ENCODE measurements at places on chromosomes 2 and 18.

- DNase-seq, result no peak
Observed at GRCh38 chr2:28276807-28277206, 115.9 kb upstream of the FOSL2 start.

DNA sequence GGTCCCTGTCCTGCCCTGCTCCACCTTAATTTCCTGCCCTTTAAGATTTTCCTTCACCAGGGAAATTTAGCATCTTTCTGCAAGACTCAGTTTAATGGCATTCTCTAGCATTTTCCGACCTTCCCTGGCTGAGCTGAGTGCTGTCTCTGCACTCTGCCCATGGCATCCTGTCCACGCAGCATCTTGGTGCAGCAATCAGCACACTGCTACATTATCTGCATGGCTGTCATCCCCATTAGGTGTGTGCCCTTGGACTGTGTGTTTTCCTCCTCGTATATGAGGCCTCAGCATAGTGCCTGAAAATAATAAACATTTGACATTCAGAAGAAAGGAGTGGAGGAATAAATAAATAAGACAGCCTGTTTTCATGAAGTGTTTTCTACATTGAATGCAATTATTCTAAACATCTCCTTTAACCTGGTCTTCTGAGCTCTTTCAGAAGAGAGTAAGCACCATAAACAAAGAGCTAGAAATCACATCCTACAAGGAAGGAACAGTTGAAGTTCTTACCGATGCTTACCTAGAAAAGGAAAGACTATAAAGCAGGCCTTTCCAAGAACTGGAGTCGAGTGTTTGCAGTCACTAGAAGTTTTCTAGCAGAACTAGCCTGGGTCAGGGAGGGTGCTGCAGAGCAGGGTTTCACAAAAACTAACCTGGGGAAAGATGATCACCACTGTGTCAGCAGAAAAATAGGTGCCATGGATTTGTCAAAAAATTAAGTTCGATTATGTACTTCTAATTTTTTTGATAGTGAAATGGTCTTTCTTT lies 131.4 kb upstream of the ITGB6 start:
- no peak for DNase-seq

GRCh38 chr18:75162467-75162866 lies 46.5 kb downstream of the PTGR3 start:
- DNase-seq, result no peak

- peak; percentile 1 for DNase-seq
Observed at GRCh38 chr18:44598514-44598913, 82.2 kb upstream of the SETBP1 start.

DNA sequence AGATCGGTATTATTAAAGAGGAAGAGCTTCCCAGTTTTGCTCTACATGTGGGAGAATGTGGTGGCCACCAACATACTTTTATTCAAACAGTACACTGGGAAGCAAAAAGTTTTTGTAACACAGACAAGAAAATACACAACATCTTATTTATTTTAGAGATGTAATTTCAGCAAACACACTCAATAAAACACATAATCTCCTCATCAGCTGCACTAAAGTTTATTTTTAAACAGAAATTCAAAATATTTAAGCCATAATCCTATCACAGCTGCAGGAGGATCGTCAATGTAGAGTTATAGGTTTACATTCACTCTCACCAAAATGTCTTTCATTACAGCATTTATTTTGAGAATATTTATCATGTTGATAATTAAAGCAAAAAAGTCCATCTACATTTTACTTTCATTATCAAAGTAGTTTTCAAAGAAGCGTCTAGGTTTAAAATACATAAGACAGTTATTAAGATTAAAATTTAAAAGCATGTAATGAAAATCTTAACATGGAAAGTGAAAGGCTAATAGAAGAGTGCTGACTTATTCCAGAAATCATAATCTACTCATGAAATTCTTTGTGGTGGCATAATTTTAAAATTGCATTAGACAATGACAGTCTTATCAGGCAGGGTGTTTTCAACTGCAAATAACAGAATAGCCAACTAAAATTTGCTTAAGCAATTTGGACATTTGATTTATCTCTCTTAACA lies 61.0 kb downstream of the ANKRD44 start:
- DNase-seq, result no peak

- no peak for DNase-seq
Observed at GRCh38 chr2:24672589-24672988, 120.6 kb downstream of the PTRHD1 start.

DNA sequence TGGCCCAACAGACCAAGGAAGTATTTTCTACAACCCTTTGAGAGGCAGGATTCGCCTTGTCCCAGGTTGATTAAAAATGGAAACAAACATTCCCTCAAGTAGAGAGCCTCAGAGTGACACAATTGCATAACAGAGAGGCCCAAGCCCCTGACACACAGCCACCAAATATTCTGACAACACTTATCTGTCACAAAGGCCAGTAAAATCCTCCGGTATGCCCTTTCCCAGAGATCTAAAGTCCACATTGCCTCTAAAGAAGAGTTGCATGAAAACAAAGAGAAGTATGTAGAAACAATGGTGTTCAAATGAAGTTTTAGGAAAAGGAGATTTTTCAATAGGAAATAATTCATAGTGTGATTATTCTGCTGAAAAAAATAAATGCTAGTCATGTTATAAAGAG lies 32.1 kb downstream of the DSEL start:
- no peak for DNase-seq

DNA sequence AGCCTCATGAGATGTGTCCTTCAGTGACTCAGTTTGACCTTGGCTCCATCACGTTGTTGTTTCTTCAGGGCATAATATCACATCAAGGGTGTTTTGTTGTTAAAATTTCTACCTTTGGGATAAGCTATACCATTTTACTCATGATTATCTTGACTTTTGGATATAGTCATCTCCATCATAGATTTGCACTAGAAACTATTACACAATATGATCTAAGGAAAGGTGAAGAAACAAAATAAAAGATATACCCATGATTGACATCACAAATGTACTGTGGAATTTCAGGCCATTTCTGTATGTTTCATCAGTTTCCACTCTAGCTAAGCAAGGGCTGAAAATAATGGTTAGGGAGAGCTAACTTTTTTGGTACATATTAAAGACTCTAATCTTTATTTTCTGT lies 24.7 kb upstream of the FAM171B start:
- DNase-seq, result no peak

DNA sequence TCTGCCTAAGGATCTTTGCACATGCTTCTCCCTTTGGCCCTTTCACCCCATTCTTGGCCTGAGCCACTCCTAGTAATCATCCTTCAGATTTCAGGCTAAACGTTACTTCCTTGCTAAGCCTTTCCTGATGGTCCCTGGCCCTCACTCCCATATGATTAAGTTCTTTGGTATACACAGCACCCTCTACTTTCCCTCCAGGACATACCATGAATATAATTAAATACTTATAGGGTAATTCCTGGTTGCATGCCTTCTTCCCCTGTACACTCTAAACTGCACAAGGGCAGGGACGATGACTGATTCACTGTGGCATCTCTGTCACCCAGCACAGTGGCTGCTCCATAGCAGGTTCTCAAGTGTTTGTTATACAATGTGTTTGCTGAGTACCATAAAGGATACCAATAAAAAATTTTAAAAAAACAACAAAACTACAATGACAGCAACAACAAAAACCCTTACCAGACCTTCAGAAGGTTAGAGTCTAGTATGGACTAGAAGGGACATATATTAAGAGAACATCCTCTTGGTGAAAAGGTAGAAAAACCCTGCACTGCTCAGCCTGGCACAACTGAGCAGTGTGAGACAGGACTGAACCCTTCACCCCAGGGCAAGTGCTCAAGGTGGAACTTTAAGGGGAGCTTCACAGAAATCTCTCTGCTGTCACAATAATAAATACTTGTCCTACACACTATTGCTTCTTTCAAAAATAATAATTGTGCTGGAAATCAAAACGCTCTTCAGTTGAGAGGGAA lies 76.2 kb downstream of the AAK1 start:
- no peak for DNase-seq

- DNase-seq, result no peak
Observed at GRCh38 chr2:177273408-177273807, 8.9 kb upstream of the NFE2L2 start.

- no peak for DNase-seq
Observed at GRCh38 chr2:211864328-211864727, 674.3 kb downstream of the ERBB4 start.

DNA sequence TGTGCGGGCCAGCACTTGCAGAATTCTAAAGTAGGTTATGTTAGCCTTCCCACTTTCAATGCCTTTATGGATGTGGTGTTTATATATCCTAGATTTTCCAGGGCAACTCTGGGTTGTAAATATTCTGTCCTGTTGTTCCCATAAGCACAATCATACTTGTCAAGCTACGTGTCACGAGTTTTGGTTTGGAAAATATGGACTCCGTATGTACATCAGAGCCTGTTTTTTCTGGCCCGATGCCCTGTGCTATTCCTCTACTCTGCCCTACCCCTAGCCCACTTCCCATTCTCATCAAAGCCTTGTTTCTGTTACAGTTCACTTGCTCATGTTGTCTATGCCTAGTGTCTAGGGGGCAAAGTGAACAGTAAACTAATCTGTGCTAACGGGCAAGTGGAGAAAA lies 27.0 kb upstream of the ZEB2 start:
- no peak for DNase-seq

DNA sequence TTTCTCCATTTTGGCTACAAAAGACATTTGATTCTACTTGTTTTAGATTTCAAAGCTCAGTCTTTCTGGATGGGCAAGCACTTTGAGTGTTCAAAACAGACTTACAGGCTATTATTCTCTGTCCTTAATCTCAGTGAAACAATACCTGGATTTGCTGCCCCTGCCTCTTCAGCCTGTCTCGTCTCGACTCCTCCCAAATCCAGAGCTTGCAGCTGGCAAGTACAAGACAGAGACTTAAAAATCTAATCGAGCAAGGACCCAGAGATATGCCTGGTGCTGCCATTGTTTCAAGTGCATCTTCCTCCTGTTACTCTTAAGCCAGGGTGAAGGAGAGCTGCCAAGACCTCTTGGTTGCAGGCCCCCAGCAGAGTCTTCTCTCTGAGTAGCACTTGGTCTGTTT lies 59.2 kb downstream of the LRRC30 start:
- no peak for DNase-seq

DNA sequence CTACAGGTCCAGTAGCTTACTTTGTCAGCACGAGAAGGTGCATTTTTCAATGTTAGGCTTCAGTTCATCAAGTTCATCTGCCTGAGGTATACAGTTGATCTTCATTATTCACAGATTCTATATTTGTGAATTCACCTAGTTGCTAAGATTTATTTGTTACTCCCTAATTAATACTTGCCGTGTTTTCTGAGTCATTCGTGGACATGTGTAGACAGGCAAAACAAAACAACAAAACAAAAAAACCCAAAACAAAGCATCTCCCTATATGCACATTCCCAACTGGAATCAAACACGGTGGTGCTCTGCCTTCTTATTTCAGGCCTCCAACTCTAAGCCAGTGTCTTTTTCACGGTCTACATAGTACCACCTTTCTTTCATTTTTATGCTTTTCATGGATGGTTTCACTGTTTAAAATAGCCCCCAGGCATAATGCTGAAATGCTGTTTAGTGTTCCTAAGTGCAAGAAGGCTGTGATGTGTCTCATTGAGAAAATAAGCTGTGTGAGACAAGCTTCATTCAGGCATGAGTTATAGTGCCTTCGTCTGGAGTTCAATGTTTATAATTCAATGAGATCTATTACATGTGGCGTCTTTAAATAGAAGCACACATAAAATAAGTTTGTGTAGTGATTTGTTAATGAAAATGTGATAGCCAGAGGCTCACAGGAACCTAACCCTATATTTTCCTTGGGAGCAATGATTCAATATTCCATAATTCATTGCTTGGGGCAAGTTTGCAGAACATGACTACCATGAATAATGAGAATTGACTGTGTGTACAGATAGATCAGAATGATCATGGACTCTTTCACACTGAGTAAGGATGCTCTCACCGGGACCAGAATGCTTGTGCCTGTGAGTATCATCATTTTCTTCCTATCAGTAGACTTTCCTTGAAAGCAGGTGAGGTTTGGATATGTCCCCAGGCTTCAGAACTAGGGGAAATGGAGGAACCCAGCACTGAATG lies 24.6 kb downstream of the ITGB6 start:
- no peak for DNase-seq

DNA sequence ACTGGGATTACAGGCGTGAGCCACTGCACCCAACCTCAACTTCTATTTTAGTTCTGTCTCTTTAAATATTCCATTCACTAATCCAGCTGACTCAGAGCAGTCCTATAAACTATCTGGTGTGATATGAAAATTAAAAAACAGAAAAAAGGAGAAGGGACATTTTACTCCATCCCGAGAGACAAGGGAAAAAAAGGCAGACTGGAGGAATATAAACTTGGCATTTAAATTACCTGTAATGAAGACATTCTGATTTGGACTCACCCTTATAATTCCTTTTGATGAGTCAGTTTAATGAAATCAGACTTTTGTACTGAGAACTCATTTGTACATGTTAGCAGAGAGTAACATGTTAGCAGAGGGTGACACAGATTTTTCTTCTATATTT lies 74.8 kb upstream of the RIOK3 start:
- DNase-seq, result no peak

DNA sequence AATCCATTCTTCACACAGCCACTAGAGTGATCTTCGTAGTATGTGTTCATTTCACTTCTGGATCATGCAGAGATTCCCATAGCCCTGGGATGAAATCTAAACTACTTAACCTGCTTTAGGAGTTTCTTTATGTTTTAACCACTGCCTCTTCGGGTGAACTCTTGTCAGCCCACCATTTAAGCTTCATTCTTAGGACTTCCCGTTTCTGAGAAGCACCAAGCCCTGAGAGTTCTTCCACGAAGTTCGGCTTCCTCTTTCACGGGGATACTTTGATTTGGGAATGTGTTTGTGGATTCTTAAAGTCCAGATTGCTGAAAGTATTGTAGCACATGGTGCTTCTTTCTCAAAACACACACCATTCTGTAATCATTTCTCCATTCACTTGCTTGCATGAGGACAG lies 205.0 kb downstream of the UBE2E3 start:
- no peak for DNase-seq

DNA sequence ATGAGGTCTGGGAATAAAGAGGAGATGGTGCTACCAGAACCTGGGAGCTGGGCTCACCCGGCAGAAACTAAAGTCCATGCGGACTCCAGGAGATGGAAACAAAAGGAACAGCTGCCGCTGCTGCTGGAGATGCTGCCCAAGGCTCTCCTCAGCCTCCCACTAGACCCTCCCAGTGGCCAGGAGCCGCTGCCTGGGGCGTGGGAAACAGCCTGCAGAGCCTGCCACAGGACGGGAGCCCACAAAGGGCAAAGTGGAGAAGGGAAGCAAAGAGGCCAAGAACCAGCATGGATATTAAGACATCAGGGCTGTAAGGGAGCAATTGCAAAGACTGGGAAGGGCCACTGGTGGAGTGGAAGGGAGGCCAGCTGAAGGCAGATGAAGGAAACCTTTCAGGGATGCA lies 179.6 kb downstream of the NCK2 start:
- no peak for DNase-seq

GRCh38 chr2:17652681-17653394 lies 100.8 kb downstream of the SMC6 start:
- DNase-seq, result no peak

GRCh38 chr2:129606496-129607270 lies 372.8 kb upstream of the RAB6C start:
- DNase-seq, result no peak

- no peak for DNase-seq
Observed at GRCh38 chr2:116098049-116098448, 1655.6 kb downstream of the DPP10 start.

GRCh38 chr2:215755641-215756345 lies 257.6 kb downstream of the MREG start:
- no peak for DNase-seq

Measured in T47D (cell line).